NCI-H1105 (cell line): ENCODE measurements at places on chromosomes 2 and 18.

GRCh38 chr2:172736424-172737174, 954 bp downstream of the RAPGEF4 start:
- no peak for DNase-seq

GRCh38 chr18:49560624-49561288, 1.1 kb upstream of the LIPG start:
- peak; percentile 47 for DNase-seq

GRCh38 chr2:195818526-195818925, 161.5 kb downstream of the SLC39A10 start:
- no peak for DNase-seq

GRCh38 chr2:10343658-10344057, 41.0 kb downstream of the HPCAL1 start:
- DNase-seq = no peak

- no peak for DNase-seq
Observed at GRCh38 chr2:239114119-239114581, 266.3 kb downstream of the TWIST2 start.

DNA sequence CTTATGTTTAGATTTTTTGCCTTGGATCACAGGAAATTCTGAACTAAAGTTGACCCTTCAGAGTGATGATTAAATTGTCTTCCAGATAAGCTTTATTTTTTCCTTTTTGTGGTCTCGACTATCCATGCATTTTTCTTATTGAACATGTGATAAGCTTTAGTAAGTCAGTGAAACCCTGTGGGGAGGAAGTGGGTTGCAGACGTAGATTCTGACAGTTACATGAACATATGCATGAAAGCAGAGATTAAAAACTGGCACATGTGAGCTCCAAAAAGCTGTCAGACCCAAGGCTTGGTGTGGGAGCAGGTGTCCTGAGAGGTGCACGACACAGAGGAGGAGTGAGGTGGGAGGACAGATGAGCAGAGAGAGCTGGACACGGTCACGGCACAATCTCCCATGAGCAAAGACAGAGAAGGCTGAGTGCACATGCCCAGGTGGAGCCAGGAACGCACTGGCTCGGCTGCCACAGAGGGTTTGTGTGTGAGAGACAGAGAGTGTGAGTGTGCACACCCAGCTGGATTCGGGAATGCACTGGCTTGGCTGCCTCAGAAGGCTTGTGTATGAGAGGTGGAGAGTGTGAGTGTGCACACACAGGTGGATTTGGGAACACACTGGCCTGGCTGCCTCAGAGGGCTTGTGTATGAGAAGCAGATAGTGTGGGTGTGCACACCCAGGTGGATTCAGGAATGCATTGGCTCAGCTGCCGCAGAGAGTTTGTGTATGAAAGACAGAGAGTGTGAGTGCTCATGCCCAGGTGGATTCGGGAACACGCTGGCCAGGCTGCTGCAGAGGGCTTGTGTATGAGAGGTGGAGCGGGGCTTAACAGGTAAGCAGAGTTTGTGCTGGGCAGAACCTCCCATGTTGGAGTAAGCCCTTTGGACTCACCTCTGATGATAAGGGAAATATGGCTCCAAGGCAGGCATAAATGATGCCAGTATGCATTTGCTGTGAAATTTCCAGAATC, 849.1 kb upstream of the SALL3 start:
- no peak for DNase-seq

- no peak for DNase-seq
Observed at GRCh38 chr2:150931451-150931850, 330.2 kb downstream of the RBM43 start.

- DNase-seq = no peak
Observed at GRCh38 chr2:232133078-232133477, 171.6 kb downstream of the DIS3L2 start.

DNA sequence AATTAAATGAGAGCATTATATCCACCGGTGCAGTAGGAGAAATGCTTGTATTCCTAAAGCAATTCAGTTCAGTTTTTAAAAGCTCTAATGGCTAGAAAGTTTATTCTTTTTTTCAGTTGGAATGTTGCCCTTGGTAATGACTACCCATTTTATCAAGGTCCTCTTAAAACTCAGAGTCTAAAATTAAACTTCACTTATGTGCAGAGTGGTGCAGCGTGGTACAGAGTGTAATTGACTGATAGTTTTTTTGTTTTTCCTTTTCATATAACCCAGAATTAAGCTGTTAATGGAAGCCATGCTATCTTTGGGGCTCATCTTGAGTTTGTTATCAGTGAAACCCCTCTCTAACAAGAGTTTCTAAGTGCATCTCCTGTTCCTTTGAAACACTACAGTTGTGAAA, 21.4 kb downstream of the NCOA1 start:
- DNase-seq = no peak

GRCh38 chr2:14134771-14135170, 497.7 kb upstream of the LRATD1 start:
- DNase-seq = no peak

DNA sequence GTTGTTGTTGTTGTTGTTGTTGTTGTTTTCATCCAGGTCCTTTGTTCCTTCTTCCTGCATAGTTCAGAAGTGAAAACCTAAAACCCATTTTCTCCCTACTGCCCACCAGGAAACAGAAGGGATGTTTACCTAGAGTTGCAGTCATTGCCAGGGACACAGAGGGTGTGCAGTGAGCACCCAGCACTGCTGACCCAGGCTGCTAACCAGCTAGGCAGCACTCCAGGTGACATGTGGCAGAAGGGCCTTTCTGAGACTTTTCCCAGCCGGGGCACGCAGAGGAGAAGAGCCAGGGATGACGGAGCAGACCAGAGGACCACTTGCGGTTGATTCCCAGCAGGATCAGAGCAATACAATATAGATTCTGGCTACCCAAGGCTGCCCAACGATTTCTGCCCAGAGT, 286.3 kb downstream of the BCL11A start:
- DNase-seq = no peak

GRCh38 chr2:220279372-220279771, 651.9 kb downstream of the SLC4A3 start:
- DNase-seq = no peak

DNA sequence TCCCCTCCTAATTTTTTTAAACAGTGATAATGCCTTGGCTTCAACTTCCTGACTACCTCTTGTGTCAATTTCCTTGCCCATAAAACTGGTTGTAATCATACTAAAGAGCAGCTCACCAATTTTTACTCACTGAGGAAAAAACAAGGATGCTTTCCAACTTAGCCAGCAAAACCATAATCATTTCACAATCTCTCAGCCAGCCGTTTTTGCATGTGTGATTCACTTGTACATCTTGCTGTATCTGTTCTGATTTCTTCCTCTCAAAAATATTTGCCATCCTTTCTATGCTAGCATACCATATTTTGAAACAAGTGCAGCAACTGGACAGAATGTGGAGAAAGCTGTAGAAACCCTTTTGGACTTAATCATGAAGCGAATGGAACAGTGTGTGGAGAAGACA, 60.7 kb downstream of the RAB27B start:
- no peak for DNase-seq

DNA sequence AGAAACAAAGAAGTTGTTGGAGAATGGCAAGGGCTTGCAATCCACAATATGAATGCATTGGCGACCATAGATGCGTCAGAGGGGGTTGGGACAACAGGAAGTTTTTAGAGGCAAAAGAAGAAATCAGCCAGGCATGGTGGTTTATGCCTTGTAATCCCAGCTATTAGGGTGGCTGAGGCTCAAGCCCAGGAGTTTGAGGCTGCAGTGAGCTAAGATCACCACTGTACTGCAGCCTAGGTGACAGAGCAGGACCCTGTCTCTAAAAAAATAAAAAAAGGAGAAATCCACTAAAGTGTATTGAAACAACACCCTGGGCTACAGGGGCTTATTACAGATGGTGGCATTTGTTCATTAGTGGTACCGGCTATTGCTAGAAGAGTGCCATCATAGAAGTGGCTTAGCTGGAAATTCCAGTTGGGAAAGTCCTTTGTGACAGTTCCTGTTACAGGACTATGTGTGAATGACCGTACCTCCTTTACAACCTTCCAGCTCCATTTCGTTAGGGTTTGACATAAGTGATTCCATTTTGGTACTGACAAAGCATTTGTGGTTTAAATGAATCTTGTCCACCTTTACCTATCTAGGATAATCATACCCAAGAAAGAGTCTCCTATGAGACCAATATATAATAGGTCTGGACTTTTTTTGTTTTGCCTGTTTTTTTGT, 10.7 kb upstream of the WDSUB1 start:
- no peak for DNase-seq

- no peak for DNase-seq
Observed at GRCh38 chr2:237858294-237859081, 935 bp upstream of the RAMP1 start.

- no peak for DNase-seq
Observed at GRCh38 chr2:136327162-136327852, 209.4 kb upstream of the CXCR4 start.

GRCh38 chr2:2484301-2484700, 153.2 kb upstream of the MYT1L start:
- DNase-seq = peak; percentile 15

- no peak for DNase-seq
Observed at GRCh38 chr2:134217351-134217750, 36.5 kb upstream of the MGAT5 start.

DNA sequence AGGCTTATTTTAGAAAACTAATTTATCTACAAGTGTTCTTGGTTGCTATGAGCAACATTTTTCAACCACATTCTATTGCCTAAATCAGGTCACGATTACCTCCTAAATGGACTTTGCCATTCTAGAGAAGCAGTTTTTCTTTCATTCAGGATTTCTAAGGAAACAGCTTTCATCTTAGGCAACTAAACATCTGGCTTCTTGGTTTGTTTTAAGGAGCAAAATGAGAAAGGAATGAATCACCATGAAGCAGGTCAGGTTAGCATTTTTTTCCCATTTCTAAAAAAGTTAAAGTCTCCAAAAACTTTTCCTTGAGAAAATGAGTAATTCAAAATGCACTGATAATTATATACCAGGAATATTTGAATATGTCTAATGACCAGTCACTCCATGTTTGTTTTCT, 114.8 kb downstream of the GAREM1 start:
- no peak for DNase-seq

DNA sequence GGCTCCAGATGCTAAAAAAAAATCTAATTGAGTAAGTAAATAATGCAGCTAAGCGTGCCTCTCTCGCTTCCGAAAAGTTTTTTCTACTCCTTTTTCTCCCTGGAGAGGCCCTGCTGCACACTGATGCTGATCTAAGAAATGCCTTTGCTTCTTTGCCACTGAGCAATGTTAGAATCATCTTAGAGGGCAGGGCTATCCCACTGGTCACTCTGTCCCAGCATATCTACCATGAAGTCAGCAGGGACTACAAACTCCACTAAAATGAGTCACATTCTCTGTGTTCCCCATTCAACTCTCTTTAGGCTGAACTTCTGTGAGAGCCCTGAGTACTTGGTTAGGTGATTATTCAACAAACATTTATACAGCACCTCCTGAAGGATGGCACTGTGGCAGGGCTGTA, 127.6 kb upstream of the LYPD1 start:
- DNase-seq = no peak

DNA sequence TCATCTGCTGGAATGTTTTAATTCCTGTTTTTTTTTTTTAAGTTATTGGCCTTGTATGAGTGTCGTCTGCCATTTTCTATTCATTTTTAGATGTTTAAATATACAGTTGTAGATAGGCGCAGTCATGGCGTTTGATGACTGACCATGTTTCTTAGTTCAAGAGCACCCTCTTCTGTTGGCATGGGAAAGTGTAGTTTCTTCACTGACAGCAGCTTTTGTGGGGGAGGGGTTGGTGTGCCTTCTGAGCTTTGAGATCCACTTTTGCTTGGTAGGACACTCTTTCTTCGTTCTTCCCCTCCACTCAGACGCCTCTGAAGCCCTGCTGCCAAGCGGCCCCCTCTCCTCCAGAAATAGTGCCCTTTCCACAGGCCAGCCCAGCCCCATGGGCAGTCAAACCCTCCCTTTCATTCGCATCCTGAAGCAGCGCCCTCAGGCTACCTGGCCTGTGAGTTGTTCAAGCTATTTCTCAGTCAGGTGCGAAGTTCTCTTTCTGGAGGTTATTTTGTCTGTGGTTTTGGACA, 492.0 kb downstream of the TNS1 start:
- peak; percentile 56 for DNase-seq

GRCh38 chr2:146123714-146124113, 1603.8 kb upstream of the ZEB2 start:
- DNase-seq = no peak

DNA sequence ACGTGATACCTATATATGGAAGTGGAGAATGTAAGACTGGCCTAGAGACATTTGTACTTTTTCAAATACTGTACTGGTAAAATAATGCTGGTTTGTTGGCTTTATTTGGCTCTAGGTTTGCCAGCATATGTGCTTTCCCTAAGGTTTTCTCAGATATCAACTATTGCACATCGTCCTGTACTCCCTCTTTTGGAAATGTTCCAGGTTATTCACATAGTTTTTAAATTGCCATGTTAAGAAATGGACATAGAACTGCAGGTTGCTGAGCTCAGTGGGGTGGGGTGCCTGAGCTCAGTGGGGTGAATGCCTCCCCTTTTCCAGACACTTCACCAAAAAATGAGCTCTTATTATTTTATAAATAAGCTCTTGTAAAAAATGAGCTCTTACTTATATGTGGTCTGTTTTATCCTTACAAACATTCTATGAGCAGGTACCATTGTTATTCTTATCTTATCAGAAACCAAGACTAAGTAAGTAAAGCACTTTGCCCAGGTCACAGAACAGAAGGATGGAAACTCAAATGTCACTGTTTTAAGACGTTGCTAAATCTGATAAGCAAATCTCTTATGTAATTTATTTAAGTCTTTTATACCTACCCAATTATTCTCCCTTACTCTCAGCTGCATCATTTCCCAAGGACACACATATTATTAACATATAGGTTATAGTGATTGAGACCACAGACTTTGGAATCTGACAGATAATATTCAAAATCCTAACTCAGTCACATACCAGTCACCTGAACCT, 99.0 kb downstream of the CPS1 start:
- DNase-seq = no peak

GRCh38 chr2:15279201-15279876, 281.8 kb downstream of the NBAS start:
- no peak for DNase-seq

- no peak for DNase-seq
Observed at GRCh38 chr2:58202404-58202803, 38.7 kb downstream of the FANCL start.

DNA sequence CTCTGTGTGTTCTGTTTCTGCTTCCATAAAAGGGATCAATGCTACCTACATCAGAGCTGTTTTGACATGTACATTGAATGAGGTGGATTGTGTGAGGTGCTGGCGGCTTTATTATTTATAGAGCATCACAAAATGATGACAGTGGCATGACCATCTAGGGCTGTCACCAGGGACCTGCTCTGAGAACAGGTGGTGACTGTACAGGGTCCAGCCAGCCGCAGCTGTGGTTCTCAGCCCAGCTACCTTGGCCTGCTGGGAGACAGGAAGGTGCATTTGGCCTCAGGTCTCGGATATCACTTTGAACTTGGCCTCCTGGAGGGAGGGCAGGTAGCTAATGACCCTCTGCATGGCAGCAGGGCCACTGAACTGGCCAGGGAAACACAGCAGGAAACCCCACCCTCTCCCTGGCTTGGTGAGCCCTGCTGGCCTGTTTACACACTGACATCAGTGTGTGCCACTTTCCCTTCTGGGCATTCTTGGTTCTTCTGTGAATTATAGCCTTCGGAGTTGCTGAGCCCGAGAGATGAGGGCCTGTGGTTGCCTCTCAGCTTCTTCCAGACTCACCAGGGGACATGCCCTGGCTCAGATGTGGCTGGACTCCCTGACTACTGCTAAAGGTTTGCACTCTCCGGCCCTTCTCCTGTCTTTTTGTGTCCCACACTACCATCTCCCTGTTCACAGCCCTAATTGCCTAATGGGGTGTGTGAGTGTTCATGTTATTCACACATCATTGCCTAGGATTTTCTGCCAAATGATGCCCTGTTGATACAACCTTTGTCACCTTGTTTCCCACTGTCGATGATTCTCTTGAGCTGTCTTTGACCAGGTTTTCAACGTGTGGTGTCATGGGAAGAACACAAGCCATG, 109.2 kb upstream of the RAB12 start:
- DNase-seq = no peak
